NCI-H1092 (cell line): ENCODE measurements at places on chromosomes 5 and 9.
A peak's percentile ranks its signal among the peaks of the same experiment; 100 is the strongest.

GRCh38 chr9:123881604-123882003, 48.3 kb downstream of the DENND1A start:
- no peak for DNase-seq

DNA sequence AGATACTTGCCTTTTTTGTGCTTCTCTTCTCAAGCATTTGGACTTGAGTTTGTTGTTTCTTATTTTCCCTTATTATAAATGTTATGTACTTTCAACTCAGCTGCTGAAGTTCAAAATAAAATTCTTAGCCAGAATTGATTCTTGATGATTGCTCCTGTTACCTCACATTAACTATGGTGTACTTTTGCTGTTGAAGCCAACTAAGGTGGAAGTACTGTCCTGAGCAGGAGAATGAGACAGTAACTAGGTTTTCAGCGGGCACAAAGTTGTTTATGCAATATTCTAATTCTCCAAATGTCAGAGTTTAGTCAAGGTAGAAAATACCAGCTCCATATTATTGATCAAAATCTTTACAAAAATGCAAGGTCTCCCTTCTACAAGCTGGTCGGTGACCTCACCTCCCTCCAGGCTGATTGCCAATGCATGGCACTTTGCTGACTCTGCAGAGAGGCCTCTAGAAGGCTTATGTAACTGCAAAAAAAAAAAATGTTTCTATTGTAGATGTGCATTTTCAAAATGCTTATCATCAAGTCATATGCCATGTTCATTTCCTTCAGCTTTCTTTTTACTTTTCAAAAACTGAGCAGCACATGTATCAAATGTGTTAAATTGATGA, 1783.5 kb upstream of the WWC1 start:
- DNase-seq = no peak

- DNase-seq = no peak
Observed at GRCh38 chr9:22382331-22382730, 64.3 kb upstream of the DMRTA1 start.

GRCh38 chr5:56632199-56632598, 183.2 kb upstream of the MAP3K1 start:
- no peak for DNase-seq

- DNase-seq = no peak
Observed at GRCh38 chr9:304519-305185, 90.0 kb downstream of the DOCK8 start.

DNA sequence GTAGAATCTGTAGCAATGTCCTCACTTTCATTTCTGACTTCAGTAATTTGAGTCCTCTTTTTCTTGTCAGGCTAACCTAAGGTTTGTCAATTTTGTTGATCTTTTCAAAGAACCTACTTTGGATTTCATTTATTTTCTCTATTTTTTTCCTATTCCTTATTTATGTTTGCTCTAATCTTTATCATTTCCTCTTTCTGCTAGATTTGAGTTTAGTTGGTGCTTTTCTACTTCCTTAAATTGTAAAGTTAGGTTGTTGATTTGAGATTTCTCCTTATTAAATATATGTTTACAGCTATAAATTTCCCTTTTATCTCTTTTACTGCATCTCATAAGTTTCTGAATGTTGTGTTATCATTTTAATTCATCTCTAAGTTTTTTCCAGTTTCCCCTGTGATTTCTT, 75.1 kb upstream of the FAM120A start:
- no peak for DNase-seq

- no peak for DNase-seq
Observed at GRCh38 chr9:8728910-8729309, 929.3 kb upstream of the DMAC1 start.

GRCh38 chr5:118789366-118789765, 199.0 kb downstream of the DTWD2 start:
- DNase-seq = no peak

DNA sequence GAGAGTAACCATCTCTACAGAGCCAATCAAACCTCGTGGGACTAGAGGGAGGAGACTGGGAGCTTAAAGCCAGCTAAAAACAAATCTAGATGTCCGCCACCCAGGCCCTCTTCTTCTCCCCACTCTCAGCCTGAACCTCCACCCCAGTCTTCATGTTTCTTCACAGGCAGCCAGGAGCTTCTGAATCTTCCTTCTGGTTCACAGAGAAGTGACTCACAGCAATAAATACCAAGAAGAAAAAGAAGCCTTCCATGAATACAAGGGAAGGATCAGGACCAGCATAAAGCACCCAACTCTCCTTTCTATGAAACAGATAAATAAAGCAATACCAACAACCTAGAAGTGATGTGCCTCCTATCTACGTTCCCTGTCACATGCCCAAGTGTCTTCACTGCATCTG, 103.3 kb upstream of the SLIT3 start:
- no peak for DNase-seq

- DNase-seq = no peak
Observed at GRCh38 chr9:4225291-4226028, 74.4 kb downstream of the GLIS3 start.

DNA sequence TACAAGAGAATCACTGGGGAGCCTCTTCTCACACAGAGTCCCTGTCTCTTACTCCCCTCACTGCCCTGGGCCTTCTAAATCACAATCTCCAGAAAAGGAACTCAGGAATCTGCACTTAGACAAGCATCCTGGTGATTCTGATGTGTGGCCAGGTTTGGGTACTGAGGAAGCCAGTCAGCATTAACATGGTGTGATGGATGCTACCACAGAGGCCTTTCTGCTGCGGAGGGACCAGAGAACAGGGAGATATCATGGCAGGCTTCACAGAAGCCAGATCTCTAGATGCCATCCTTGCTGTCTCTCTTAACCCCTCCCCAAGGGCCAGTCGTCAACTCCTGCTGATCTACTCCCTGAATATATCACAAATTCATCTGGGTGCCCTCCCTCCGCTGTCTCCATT, 1.6 kb downstream of the ANKS6 start:
- DNase-seq = no peak

GRCh38 chr9:109017061-109017460, 3.8 kb upstream of the CTNNAL1 start:
- DNase-seq = no peak

DNA sequence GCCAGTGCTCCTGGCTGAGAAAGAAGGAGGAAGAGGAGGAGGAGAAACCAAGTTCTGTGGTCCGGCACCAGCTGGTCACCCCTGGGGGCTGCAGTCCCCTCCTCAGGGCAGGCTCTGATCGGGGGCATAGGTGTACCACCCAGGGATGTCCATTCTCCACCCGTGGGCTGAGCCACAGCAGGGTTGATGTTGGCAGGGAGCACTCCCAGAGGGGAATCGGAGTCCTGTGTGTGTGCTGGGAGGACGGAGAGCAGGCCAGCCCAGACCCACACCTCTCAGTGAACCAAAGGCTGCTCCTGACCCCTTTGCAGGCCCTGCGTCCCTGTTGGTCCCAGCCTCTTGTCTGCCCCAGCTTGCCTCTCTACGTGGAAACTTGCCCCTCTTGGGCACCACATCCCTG, 4.6 kb upstream of the ADAMTSL2 start:
- DNase-seq = no peak

DNA sequence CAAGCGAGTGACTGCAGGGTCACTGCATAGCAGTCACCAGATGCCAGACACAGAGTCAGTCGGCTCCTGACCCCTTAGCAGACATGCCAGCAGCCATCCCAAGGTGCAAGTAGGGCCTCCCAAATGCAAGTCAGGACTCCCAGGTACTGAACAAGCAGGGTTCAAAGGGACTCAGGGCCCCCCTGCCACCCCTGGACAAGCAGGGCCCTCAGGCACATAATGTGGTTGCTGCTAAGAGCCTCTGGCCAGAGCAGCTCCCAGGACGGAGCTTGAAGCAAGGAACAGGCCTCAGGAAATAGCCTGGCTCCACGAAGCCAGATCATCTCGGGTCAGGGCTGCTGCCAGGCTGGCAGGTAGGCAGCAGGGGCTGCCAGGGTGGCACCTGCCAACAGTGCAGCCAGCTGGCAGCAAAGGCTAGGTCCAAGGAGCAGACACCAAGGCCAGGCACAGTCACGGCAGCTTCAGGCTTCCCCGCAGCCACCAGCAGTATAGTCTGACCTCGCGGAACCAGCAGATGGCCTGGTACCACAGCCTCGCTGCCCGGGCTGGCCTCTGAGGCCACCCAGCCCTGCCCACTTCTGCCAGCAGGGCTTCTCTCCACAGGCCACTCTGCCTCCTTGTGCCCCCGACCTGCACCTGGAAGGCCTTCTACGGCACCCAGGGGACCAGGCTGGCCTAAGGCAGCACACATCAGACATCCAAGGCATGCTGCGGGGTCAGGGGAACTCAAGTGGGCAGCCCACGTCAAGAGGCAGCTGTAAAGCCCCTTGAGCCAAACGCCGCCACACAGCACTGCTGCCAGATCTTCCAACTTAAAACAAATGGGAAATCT, 7.4 kb downstream of the EEIG1 start:
- peak; percentile 61 for DNase-seq

DNA sequence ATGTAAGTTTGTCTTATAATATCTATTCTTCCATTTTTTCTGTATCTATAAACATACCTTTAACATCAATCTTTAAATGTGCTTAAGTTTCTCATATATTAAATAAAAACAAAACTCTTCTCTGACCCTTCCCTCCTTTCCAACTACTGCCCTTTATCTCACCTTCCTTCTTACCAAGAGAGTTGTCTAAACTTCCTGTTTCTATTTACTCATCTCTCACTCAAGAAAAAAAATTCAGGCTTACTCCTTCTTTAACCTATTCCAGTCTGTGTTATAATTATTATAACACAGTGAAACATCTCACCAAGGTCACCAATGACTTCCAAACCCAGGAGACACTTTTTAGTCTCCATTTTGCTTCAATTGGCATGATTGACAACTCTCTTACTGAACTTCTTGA, 140.9 kb downstream of the CCDC171 start:
- DNase-seq = no peak

- DNase-seq = no peak
Observed at GRCh38 chr9:88691091-88691490, 156.1 kb downstream of the NXNL2 start.

DNA sequence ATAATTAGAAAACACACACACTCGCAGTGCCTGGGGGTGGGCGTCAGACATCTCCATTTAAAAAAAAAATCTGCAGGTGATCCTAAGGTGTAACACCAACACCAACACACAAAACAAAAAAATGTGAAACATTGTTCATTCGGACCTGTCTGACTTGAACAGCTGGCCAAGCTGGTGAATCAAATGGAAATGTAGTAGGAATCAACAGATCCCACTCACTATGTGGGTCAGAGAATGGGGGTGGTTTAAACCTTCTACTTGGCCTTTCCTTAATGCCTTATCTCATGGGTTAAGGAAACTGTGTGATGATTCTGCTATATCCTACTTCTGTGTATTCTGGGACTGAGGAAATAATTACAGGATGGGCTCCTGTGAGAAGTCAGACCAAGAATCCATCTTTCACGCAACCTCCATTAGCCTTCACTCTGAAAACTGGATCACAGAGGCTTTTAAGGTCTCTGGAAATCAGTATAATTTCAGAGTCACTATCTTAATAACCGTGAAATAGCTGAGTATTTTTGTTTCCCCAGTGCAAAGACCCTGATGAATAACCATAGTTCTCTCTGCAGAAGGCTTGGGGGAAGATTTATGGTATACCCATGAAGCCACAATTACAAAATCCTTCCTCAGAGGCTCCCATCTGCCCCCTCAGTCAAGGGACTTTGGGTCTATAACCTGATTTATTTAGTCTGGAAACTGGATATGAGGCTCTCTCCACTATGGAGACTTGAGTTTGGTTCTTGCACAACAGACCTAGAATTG, 17.2 kb upstream of the MCCC2 start:
- no peak for DNase-seq

GRCh38 chr5:67858471-67859031, 357.0 kb upstream of the PIK3R1 start:
- no peak for DNase-seq

DNA sequence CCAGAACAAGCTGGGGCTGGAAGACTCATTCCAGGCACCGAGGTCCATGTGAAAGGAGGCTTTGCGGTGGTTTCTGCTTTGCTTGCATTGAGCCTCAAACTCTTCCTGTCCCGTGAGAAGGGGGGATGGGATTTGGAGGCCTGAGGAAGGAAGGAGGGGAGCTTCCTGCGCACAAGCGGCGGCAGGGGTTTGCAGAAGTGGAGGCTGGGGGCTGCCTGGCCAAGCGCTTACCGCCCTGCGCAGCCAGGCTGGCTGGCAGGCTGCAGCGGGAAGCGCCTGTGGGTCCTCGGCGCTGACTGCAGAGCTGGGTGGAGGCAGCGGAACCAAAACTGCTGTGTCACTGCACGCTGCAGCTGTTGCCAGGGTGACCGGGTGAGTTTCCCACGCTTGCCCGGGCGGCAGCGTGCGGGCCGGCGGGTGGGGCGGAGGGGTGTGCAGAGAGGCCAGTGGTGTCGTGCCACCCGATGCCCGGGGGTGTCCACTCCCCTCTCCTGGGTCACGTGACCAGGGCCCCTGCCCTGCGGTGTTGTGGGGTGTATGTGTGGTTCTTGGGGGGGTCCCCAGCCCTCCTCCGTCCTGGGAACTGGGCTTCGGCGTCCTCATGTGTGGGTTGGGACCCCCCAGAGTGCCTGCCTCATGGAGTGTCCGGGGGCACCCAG, 81.0 kb downstream of the RXRA start:
- DNase-seq = peak; percentile 72

DNA sequence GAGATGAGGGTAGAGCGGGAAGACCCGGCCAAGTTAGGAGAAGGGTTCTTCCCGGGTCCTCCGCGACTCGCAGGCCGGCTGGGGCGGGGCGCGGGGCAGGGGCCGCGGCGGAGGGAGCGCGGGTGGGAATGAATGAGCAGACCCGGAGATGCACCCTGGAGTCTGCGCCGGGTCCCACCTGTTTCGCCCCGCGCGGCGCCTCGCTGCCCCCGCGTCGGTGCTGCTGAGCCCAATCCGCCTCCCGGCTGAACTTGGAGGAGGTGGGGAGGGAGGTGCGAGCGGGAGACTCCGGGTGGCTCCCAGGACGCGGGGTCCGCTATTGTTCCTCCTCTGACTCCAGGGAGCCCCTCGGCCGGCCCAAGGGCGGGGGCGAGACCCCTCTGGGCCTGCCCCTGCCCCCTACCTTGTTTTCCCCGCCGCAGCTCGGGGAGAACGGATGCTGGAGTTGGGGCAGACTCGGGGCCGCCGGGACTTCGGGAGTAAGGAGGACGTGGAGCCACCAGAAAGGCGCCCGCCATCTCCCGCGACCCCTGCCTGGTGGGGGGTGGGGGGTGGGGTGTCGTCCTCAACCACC, 659 bp downstream of the RAI14 start:
- DNase-seq = no peak

GRCh38 chr9:104779946-104780535, 16.1 kb downstream of the NIPSNAP3B start:
- DNase-seq = no peak

DNA sequence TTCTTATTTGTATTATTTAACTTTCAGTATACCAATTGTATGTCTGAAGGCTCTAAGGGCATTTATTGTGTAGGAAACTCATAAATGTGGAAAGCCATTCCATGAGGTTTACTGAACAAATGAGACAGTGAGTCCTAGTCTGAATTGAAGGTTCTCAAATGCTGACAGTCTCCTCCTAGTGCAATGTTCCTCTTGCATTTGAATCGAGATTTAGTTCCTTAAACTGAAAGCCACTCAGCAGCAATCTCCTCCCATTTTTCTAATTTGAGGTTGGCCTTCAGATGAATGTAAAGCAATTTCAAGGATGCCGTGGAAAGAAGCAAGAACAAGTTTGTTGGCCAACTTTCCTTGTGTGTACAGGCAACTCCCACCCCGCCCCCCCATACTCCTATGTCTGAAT, 493.2 kb upstream of the KLF4 start:
- DNase-seq = no peak
